Uterus (tissue), 4 donors: ENCODE measurements at places on chromosomes 7 and 10.

DNA sequence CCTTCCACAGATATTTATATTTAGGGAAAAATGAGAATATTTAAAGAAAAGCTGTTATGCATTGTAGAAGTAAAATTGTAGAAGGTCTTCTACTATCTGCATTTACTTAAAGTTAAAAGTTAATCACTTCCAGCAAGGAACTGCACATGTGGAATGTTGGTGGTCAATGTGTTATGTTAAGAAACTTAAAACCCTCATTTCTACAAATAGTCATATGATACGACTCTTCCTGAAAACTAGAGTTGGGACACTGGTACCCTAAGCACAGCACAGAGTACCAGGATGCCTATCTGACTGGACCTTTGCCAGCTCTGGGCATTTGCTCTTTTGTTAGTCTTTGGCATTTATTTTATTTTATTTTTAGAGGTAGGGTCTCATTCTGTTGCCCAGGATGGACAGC, 524.2 kb upstream of the GALNT17 start:
- DNase-seq: no peak

DNA sequence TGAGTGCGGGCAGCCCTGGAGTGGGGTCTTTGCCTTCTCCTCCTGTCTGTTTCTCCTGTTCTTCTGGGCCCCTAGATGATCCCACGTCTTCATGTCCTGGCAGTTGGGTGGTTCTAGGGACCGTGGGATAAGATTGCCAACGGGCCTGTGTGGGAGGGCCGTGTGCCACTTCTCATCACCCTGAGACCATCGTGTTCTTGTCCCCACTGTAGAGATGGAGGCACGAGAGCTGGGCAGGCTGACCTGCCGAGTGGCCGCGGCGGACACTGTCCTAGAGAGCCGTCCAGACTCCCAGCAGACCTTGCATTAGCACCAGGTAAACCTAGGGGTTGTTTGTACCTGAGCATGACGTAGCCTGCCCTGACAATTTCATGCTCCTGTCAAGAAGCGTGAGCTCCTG, 18.5 kb upstream of the UBE3C start:
- DNase-seq: no peak

DNA sequence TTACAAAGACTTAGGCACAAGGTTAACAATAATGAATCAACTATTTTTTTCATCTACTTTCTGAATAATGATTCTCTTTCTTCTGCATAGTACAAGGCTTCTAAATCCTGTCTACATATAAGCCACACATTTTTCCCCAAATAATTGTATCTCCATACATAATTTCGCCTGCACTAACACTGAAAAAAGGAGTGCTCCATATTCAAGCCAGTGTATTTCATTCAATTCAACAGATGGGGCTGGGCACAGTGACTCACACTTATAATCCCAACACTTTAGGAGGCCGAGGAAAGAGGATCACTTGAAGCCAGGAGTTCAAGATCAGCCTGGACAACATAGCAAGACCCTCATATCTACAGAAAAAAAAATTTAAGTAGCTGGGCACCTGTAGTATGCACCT, 86.0 kb upstream of the ZNF800 start:
- no peak for DNase-seq

- DNase-seq: no peak
Observed at GRCh38 chr10:19789607-19790006, 26.6 kb upstream of the PLXDC2 start.

- DNase-seq: no peak
Observed at GRCh38 chr7:25389489-25390106, 161.3 kb upstream of the NPVF start.

- DNase-seq: no peak
Observed at GRCh38 chr10:4453950-4454349, 372.1 kb upstream of the AKR1E2 start.

DNA sequence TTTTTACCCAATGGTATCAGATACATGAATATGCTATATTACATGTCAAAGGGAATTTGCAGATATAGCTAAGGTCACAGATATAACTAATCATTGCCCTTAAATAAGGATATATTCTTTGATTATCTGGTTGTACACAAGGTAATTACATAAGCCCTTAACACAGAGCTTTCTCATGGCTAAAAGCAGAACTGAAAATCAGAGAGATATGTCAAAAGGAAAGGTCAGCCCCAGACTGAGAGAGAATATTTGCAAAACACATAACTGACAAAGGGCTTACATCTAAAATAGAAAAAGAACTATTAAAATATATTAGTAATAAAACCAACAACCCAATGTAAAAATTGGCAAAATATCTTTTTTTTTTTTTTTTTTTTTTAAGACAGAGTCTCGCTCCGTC, 1029.5 kb upstream of the LRRN3 start:
- DNase-seq: no peak
